ENCODE measurements at places on chromosomes 12 and 14.

GRCh38 chr14:77062261-77062660 is 33.8 kb upstream of the IRF2BPL start:
- no peak for DNase-seq

- DNase-seq: no peak
Observed at GRCh38 chr12:34391771-34392581, 369.7 kb downstream of the ALG10 start.

GRCh38 chr14:37237094-37237493 is 39.4 kb downstream of the MIPOL1 start:
- DNase-seq: no peak

DNA sequence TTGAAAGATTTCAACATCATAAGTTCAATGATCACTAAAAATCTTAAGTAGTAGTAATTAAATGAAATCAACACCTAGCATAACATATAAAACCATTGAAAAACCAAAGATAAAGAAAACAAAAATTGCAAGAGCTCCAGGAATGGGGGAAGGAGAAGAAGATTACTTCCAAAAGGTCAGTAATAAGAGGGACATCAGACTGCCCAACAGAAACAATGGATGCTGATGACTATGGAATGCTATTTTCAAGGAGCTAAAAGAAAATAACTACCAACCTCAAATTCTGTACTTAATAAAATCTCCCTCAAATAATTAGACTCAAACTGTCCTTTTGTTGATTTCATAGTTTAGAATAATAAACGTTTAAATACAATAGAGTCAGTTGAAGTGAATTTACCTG is 314.5 kb upstream of the LMO3 start:
- DNase-seq: no peak

DNA sequence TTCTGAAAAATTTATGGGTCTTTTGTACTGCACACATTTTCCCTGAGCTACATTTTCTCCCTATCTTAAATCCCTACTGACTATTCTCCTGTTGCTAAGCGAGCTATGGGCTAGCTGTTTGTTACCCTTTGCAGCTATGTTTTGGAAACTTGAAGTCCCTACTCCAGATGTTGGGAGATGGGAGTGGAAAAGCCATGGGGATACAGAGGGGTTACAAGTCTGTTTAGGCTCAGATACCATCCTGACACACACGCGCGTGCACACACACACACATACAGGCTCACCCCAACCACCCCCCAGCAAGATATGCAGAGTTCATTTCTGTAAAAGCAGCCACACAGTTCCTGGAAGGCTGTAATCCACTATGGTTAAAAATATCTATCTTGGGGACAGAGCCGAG is 15.8 kb downstream of the ATP5MC2 start:
- DNase-seq: no peak

DNA sequence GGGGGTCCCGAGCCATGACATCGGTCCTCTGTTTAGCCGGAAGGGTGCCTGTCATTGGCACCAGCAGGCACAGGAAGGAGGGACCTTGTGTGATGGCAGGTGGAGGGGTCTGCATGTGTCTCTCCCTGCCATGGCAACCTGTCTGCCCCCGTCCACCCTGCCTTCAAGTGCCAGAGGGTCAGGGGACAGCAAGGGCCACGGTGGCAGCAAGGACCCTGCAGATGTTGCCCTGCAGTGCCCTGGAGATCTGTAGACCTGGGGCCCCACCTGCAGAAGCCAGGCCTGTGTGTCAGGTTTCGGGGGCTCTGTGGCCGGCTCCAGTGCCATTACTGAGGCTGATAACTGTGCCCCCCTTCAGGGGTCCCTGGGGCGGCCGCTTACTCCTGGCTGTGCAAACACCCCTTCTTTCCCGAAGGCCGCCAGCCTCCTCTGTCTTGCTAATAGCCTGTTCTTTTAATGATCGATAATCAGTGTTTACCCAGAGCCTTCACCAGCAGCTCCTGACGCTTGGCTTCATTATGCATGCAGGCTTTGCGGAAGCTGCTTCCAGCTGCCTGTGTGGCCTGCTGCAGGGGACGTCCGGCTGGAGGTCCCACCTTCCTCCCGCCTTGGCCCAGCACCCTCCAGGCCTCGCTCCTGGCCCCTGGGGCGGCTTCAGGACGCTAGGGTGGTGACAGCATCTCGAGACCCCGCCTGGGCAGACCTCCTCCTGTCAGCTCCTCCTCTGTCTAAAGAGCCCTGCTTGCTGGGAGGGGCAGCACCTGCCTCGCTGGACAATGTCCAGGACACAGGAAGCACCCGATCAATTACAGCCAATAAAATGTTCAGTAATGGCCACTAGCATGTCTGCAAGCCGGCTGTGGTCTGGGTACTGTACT is 153.0 kb downstream of the KIF26A start:
- no peak for DNase-seq

- DNase-seq: peak; percentile 71
Observed at GRCh38 chr14:35341751-35342488, 49.7 kb downstream of the PSMA6 start.

DNA sequence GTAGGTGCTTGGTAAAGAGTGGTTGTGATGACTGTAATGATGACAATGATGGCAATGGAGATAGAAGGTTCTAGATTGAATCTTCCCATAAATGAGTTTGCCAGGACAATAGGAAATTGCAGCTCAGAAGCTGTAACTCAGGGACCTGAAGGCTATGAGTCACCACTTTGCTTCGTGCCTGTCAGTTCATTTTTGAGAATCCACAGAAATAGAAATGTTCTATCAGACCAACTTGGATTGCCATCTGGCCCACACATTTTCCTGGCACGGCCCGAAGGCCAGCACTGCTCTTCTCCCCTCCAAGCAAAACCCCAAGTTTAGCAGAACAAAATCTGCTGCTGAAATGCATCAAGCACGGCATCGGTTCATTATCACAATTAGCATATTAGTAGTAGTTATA is 1127.0 kb downstream of the BCL11B start:
- DNase-seq: no peak

- DNase-seq: no peak
Observed at GRCh38 chr14:24313913-24314312, 2.6 kb downstream of the LTB4R start.

- no peak for DNase-seq
Observed at GRCh38 chr12:31325524-31325875, 450 bp downstream of the SINHCAF start.

GRCh38 chr12:6966351-6966750 is 4.1 kb downstream of the PHB2 start:
- DNase-seq: no peak

GRCh38 chr12:64733857-64734256 is 25.3 kb downstream of the GNS start:
- DNase-seq: no peak

DNA sequence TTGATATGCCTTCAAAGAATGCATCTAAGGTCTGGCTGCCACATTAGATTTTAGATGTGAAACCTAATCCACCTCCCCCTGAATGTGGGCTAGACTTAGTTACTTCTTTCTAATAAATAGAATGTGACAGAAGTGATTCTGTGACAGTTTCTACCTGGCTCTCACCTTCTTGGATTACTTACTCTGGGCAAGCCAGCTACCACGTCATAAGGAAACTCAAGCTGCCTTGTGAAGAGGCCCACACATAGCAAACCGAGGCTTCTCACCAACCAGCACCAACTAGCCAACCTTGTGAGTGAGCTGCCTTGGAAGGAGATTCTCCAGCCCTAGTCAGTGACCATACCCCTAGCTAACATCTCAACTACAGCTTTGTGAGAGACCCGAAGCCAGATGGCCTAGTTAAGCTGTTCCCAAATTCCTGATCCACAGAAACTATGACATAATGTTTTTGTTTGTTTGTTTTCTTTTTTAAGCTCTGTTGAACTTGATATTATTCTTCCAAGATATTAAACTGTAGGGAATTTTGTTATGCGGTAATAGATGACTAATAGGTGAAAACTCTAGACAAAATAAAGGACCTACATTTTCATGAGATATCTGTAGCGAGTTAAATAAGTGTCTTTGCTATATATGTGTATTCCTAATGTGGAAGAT is 6.2 kb downstream of the GPR19 start:
- no peak for DNase-seq

GRCh38 chr12:7058163-7058845 is 2.2 kb upstream of the C1S start:
- no peak for DNase-seq

GRCh38 chr14:70538087-70538486 is 3.3 kb upstream of the ADAM20 start:
- DNase-seq: no peak

- no peak for DNase-seq
Observed at GRCh38 chr12:10718279-10718821, 4.8 kb downstream of the YBX3 start.

DNA sequence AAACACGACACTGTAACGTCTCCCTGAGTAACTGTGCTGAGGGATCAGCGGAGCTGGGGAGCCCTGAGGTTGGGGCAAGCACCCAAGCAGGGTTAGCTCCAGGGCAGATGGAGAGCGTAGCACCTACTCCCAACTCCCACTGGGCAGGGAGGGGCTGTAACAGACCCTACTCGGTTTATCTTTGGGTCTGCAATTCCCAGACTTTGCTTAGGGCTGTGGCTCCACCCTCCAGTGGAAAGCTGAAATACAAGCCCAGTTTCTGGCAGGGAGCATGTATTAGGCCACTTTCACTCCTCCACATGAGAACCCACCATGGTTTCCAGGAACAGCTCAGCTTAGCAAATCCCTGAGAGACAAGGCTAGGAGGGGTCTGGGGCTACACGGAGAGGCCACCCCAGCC is 17.3 kb upstream of the TC2N start:
- DNase-seq: no peak

GRCh38 chr12:27316947-27317346 is 15.7 kb upstream of the BMAL2 start:
- no peak for DNase-seq

DNA sequence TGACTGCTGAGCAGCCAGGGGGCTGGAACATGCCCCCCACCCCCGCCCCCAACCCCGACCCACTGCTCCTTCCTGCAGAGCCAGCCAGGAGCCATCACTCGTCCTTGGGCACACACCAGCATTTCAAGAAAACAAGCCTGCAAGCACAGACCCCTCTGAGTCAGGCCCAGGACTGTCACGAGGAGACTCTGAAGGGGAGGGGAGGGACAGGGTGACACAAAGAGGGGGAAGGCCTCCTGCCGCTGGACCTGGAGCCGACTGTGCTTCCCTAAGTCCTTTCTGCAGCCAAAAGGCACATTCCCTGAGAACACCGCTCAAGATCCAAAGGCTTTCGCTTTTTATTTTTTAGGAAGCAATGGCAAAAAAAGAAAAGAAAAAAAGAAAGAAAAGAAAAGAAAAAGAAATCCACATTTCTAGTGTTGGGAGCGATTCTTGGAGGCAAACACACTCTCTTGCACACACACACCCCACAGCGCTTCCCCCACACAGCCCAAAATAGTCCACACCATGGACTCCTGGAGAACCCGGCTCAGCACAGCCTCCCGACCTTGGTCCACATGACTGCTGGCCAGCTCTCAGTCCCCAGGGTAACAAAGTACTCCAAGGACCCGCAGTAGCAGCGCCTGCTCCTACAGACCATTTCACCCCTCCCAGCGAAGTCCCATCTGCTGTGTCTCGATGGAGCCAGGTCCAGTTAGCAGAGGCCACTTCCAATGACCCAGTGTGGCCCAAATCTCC is 101.7 kb downstream of the DPF3 start:
- no peak for DNase-seq

GRCh38 chr12:91273560-91273959 is 90.9 kb upstream of the DCN start:
- DNase-seq: no peak

DNA sequence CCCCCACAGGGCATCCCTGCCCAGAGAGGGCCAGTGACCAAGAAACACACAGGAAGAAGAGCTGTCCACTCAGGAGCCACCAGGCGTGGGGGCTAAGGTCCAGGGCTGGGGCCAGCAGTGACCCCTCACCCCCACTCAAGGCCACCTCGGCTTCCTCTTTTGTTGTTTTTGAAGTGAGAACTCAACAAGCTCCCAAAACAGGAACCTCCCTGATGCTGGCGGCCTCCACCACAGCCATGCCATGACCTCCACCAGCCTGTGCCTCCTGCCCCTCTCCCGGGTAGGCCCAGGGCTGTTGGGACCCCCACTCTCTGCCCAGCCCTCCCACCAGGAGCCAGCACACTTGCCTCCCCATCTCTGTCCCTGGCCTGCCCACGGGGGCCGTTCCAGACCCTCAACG is 7.8 kb downstream of the AKT1 start:
- DNase-seq: no peak

GRCh38 chr14:38705220-38705619 is 397.8 kb downstream of the SEC23A start:
- no peak for DNase-seq

GRCh38 chr12:106446419-106447092 is 89.0 kb downstream of the POLR3B start:
- no peak for DNase-seq

GRCh38 chr12:117774941-117775775 is 193.6 kb downstream of the KSR2 start:
- DNase-seq: no peak

GRCh38 chr14:86673523-86673969 is 1143.6 kb downstream of the FLRT2 start:
- no peak for DNase-seq

GRCh38 chr14:22994762-22995275 is 12.5 kb upstream of the AJUBA start:
- no peak for DNase-seq

DNA sequence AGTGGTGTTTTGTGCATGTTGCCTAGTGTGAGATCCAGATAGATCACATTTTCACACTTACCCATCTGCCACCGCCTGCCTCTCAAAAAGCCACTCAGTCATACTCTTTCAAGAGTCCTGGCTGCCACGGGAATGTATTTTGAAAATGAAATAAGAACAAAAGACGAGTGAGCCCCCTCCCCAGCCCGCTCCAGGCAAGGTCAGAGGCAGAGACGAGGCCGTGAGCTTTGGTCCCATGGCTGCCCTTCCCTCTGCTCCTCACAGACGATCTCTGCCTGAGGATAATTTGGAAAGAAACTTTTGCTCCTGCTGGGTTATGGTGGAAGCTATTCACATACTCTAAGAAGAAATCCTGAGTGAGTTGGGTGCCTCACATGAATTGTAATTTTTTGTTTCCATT is 924.3 kb downstream of the BCL11B start:
- no peak for DNase-seq

DNA sequence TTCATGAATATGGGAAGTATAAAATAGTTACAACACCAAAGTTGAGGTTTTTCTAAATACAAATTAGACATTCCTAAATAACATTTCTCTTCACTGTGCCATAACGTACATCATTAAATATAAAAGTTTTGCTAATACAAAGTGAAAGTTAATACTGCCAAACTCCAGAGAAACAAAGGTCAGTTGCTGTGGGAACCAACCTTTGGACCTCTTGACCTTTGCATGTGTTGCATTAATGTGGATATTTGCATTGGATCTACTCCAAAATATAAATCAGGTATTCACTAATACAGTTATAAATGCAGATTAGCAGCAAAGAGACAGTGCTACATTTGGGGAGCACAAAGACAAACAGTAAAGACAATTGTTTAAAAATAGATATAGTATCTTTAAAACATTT is 366.0 kb upstream of the USP15 start:
- no peak for DNase-seq
